T-helper 2 cell (primary cell): ENCODE measurements at places on chromosomes 4 and X.

DNA sequence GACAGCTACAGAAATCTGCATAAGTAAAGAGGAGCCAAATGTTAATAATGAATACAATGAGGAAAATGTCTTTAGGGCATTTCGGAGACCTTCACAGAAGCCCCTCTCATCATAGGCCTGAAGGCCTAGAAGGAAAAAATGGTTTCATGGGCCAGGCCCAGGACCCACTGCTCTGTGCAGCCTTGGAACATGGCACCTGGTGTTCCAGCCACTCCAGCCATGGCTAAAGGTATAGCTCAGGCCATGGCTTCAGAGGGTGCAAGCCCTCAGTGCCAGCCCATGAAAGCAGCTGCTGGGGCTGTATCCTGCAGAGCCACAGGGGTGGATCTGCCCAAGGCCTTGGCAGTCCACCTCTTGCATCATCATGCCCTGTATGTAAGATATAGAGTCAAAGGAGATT lies 261.1 kb downstream of the SNCA start:
- no peak for DNase-seq

- DNase-seq = peak; percentile 16
Measured at GRCh38 chrX:123976706-123977316, 15.3 kb downstream of the STAG2 start.

DNA sequence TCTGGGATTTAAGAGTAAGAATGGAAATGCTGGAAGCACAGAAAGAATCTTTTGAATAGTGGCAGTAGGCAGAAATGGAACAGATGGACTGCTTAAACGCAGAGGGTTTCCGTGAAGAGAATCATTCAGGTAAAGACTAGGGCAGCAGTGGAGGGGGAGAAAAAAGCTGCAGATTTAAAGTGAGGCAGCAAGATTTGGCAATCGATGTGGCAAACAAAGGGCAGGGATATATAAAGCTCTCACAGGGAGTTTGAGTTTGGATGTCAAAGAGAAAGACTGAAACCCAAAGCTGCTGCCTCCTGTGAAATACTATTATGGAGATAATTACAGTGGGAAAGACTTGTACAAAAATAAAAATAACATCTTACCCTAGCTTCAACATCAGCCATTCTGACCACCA lies 384.0 kb downstream of the CENPC start:
- no peak for DNase-seq

GRCh38 chr4:51859476-51860031 lies 16.6 kb downstream of the DCUN1D4 start:
- DNase-seq = no peak

GRCh38 chr4:28621591-28621990 lies 1761.0 kb downstream of the STIM2 start:
- no peak for DNase-seq

- no peak for DNase-seq
Measured at GRCh38 chr4:25088093-25088952, 57.6 kb upstream of the LGI2 start.

GRCh38 chr4:48844843-48845242 lies 14.0 kb downstream of the OCIAD1 start:
- DNase-seq = no peak

DNA sequence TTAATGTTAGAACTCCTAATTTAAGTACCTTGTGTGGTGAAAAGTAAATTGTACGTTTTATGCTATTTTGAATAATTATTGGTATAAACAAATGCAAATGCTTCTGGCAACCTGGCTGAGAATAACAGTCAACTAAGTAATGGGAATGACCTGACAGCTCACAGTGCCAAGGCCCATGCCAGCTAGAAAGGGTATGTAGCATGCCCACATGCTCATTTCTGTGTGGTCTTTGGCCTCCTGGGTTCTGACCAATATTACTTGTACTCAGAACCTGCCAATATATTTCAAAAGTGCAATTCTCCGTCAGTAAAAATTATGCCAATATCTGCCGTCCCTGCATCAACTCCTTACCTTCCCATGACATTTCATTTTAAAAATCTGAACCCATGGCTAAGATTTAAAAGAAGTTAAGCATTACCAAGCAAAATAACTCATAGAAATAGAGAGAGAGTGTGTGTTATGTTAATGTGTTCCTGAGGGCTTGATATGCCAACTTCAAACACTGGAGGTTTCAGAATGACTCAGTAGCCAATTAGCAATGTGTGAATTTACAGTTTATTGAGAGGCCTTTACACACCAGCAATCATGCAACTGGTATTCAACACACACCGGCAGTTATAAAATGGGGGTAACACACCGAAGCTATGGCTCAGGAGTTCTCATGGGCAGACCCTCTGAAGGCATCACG lies 820.8 kb downstream of the FSTL5 start:
- no peak for DNase-seq

- no peak for DNase-seq
Measured at GRCh38 chr4:37244583-37245390, at the start of gene NWD2. Gene NWD2, plus strand, starts transcription at chr4:37244743. Its CDS starts 325 bp downstream, at chr4:37245068.

GRCh38 chr4:75698963-75699228 lies 25.5 kb upstream of the USO1 start:
- no peak for DNase-seq

- no peak for DNase-seq
Measured at GRCh38 chr4:168076989-168077725, 15.2 kb upstream of the ANXA10 start.

- no peak for DNase-seq
Measured at GRCh38 chr4:38715050-38715449, 51.1 kb downstream of the KLF3 start.

DNA sequence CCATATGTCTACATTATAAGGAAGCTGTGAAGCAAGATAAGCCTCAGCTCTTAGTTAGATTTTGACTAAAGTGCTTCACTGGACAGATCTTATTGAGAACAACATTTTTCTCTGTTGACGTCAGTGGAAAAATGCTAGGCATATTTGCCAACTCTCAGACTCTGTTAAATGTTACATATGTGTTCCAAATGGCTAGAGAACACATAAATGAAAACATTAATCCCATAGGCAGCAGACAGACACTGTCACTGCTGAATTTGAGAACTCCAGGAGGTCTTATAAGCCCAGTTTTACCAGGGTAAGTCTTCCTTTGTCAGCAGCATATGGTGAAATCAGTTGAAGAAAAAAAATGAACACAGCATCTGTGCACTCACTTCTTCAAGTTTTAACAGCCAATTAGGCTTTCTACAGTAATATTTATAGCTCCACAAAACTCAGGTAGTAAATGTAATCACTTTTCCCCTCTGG lies 186.9 kb downstream of the CAMK2D start:
- DNase-seq = no peak

GRCh38 chrX:145949056-145949455 lies 131.4 kb downstream of the SLITRK2 start:
- DNase-seq = no peak

DNA sequence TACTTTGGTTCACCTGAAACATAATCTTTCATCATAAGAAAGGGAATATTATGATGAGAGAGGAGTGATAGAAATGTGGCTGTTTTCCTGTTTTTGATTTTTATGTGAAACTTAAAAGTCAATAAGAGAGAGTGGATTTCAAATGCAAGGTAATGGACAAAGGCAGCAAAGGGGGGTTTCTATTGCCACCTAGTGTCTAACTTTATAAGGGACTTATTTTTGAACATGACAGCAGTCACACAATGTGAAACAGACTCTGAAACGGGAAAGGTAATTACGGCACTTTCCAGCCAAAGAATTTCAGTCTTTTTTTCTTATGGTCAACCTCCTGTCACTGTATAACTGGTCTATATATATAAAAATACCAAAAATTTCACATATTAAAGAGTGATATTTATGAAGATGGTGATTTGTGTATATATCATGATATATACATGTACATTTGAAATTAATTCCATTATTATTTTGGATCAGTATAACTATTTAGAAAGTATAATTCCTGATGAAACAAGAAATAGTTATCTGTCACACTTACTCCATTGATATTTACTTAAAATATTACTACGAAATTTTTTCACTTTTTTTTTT lies 127.1 kb downstream of the FBXO8 start:
- DNase-seq = no peak

DNA sequence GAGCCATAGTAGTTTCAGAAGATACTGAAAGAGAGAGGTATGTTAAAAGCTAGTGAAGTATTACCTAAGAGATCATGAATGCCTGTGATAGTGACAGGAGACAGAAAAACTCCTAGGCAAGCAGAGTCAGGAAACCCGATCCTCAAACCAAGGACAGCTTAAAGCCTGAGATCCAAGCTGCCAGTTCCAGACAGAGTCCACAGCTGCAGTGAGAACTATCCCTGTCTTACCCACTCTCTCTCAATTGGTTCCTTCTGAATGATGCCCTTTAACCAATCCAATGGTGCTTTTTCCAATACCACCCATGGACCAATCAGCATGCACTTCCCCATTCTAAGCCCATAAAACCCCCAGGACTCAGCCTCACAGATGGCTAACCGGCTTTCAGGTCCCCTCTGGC lies 90.4 kb upstream of the PCDH10 start:
- no peak for DNase-seq

DNA sequence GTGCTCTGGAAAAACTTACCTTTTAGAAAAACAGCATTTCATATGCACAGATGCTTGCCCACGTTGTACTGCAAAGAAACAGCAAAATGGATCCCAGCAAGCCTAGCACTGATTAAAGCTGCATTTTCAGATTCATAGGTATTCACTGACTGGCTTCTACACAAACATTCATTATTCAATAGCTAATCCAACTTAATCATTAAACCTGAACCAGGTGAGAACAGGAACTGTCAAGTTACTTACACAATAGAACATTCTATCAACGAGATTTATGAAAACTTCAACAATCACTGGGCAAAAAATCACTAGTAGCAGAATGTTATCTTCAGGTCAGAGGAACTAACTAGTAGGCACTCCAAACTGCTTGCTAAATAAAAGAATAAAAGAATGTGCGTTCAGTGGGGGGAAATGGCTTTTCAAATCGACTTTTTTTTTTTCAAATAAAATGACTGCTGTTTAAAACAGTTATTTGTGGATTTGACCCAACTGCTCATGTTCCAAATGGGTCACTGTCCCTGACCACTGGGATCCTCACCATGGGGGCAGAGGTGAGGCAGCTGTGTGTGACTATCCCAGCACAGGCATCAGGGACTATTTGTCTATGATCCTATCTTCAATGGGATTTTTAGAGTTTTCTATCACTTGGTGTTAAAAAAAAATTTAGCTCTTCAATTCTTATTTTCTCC lies 42.3 kb downstream of the STX18 start:
- no peak for DNase-seq

GRCh38 chrX:70613295-70613694 lies 168.7 kb downstream of the DLG3 start:
- DNase-seq = no peak

DNA sequence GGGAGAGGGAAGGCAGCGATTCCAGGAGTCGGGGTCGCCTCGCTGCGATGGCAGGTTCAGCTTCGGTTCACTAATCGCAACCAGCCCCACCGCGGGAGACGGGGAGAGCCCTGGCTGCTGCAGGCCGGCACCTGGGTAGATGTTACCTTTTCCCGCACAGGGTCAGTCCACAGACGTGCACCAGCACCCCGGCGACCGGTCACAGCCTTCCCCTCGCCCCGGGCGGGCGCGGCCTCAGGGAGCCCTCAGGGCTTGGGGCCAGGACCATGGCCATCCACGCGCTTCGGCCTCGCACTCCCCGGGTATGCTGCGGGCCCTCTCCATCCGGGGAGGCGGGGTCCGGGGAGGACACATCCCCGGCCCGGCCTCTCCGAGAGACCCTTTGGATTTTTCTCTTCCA lies 26.1 kb upstream of the EXOC1L start:
- DNase-seq = no peak

DNA sequence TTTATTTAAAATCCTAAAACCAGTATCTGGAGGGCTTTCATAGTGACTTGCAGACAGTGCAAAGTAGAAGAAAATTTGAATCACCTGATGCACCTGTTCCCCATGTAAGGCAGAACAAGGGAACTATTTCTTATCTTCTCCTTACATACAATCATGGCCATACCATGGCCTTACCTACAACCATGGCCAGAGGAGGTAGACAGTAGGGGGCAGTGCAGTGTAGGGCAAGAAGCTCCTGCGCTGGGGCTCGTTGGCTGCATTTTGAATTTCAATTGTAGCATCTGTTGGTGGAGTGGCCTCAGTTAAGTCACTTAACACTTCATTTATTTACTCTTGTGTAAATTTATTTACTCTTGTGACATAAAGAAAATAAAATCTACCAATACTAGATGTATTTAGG lies 33.0 kb downstream of the GALNTL6 start:
- DNase-seq = no peak

DNA sequence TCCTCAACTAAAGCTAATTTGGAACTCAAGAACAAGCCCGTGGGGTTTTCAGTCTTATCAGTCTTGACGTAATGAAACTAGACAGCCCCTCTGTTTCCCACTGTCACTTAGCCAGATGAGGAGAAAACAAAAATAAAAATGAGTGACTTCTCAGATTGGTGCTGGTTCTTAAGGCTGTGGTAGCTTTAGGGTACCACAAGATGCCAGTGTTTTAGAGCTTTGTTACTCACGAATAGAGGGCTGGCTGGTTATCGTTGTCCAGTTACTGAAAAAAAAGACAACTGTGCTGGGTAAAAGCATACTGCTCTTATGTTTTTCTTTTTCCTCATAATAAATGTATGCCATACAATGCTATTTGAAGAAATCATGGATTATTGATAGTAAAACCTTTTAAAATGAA lies 796.7 kb downstream of the RAPGEF2 start:
- DNase-seq = no peak

DNA sequence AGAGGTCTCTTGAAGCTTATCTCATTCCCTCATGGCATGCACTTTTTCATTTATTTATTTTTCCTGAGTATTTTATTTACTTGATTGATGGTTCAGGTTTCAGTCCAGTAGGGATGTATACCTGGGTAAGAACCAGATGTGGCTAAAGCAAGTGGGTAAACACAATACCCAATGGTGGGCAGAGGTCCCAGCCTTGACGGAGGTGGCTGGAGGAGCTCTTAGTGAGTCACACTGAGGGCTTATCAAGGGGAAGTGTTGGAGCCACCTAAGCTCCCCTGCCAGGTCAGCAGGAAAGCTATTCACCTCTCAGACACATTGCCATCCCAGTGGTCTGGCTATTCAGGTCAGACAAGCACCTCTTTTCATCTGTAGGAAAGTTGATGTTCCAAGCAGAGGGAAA lies 236.2 kb upstream of the MAGEB16 start:
- no peak for DNase-seq

GRCh38 chr4:137641544-137641943 lies 109.2 kb upstream of the PCDH18 start:
- DNase-seq = no peak

- DNase-seq = no peak
Measured at GRCh38 chrX:132333351-132333750, 114.1 kb upstream of the RAP2C start.

DNA sequence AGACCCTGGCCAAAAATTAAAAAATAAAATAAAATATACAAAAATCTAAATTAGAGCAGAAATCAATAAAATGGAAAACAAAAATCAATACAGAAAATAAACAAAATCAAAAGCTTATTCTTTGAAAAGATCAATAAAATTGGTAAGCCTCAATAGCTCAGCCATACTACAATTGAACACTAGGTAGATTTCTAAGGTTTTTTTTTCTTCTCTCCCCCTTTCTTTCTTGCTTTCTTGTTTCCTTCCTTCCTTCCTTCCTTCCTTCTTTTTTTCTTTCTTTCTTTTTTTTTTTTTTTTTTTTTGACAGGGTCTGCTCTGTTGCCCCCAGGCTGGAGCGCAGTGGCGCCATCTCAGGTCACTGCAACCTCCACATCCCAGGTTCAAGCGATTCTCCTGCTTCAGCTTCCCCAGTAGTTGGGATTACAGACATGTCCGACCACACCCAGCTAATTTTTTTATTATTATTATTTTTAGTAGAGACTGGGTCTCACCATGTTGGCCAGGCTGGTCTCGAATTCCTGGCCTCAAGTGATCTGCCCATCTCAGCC lies 23.4 kb upstream of the PPP3CA start:
- DNase-seq = no peak
